Stimulated activated CD8-positive, alpha-beta memory T cell treated with anti-CD3 and anti-CD28 coated beads, Interleukin-4, amount 100 ng/mL, for 1 hour (primary cell): ENCODE measurements at places on chromosomes 5 and 9.

DNA sequence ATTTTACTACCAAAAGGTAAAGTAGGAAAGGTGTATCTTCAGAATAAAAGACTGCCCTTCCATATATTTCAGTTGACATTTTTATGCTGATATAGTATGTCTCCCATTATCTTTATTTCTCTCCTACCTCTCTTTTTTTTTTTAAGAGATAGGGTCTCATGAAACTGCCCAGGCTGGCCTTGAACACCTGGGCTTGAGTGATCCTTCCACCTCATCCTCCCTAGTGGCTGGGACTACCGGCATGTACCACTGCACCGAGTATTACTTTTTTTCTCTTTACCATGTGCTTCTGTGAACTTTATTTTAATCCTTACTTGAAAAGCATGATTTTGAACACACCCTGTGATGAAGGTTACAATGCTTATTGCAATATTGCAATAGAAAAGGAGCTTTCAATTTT is 42.7 kb downstream of the NIPBL start:
- no peak for DNase-seq

DNA sequence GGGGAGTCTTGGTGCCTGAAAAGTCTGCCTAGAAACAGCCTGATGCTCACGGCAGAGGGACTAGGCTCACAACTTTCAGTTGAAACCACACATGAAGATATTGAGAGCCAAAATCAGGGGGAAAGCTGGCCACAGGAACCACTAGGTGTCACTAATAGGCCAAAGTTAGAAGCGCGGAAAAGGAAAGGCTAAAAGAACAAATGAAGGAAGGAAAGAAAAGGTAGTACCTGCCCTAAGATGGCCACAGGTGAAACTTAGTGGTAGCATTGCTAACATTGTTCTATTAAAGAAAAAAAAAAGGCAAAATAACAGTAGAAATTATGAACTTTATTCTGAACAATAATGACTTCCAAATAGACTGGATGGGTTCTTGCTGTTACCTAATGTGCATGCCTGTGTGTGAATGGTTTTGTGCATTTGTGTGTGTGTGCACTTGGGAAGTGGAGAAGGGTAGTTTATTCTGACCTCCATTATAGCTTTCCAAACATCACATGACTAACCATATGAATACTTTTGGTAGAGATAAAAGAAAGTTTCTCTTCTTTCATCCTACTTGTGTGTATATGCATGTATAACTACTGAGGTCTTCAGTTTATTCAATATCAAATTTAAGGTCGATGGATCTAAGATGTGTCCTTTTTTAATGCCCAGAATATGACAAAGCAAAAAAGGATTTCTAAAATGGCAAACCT is 2.1 kb upstream of the RFESD start:
- no peak for DNase-seq

- DNase-seq = no peak
These were observed 5.1 kb downstream of the LCP2 start for GRCh38 chr5:170292179-170293104.

DNA sequence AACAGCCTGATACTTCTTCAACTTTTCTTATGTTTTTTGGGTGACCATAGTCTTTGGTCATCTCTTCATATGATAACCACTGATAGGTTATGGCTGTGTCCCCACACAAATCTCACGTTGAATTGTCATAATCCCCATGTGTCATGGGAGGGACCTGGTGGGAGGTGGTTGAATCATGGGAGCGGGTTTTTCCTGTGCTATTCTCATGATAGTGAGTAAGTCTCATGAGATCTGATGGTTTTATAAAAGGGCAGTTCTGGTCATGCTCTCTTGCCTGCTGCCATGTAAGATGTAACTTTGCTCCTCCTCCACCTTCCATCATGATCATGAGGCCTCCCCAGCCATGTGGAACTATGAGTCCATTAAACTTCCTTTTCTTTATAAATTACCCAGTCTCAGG is 8.7 kb downstream of the RHOBTB3 start:
- no peak for DNase-seq
